Umbilical cord (tissue), 2 donors: ENCODE measurements at places on chromosomes 6 and 20. TPM values are rescaled to one million over a fixed set of nuclear protein-coding genes. Genes with fewer than 3 reads are reported as not detected.
A peak's percentile ranks its signal among the peaks of the same experiment; 100 is the strongest.

DNA sequence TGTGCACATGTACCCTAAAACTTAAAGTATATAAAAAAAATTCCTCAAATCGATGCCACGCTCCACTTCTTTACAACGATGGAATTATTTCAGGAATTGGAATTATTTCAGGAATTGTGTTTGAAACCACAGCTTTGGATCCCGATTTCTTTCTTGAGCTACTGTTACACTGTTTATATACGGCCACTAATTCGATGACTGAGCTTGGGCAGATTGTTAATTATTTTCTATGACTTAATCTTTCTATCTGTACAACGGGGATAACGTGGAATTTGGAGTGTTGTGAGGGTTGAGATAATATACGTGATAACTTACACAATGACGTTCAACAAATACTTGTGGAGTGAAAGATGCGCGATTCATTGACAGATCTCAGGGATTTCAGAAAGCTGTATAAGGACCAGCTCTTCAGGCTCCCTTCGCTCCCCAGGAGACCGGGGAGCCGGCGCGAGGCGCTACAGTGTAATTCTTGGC is 171.3 kb downstream of the SLC16A10 start:
- DNase-seq = no peak

DNA sequence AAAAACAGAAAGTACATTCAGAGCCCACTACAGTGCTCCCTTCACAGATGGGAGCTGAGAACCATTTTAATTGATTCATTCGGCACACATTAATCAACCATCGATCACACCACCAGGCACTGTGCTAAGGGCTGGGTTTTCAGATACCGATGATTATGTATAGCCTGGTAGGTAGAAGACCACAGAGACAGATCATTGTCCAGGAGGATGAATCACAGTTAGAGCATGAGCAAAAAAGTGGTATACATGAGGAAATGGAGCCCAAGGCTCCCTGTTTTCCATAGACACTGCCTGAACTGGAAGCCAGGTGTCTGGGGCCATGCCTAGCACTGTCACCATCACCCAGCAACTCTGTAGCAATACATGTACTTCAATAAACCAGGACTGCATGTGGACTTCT is 9.0 kb upstream of the PRDM1 start:
- DNase-seq = no peak

DNA sequence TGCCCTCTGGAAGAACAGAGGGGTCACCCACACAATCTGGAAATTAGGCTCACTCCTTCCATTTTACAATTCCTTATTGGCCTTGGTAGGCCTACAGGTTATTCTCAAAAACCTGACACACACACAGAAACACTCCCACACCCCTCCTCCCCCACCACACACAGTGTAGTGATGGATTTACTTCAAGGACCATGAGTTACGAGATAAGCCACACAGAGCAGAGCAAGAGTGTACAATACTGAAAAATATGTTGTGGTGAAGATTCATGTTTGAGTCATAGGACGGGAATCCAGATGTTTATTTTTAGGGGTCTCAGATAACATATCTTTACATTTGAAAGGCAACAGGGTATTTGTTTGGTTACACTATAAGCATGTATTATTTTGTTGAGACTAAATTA is 291.9 kb downstream of the PLCB1 start:
- no peak for DNase-seq

GRCh38 chr6:169051371-169051770 is 202.3 kb downstream of the THBS2 start:
- DNase-seq = no peak

DNA sequence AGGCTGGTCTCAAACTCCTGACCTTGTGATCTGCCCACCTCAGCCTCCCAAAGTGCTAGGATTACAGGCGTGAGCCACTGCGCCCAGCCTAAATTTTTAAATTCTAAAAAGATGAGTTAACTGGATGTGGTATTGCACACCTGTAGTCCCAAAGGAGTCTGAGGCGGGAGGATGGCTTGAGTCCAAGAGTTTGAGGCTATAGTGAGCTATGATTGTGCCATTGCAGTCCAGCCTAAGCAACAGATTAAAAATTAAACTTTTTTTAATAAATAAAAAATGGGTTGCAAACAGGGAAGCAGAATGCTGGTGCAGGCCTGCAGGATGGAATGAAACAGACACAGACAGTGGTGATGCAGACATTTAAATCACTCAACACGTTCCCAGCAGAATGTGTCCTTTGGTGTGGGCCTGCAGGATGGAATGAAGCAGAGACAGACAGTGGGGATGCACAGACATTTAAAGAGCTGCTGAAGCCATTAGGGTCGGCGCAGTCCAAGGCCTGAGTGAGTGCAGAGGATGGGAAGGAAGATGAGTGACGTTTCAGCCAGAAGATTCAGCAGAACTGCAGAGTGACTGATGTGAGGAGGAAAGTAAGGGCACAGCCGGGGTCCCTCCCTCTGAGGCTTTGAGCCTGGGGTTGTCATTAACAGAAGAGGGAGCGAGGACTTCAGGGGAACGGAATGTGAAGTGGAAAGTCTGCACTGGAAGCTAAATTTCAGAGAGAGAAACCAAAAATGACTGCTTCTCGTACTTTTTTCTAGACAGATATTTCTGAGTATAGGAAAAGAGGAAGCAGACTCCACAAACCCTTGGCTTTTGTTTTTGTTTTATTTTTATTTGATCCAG is 117.5 kb downstream of the RIN2 start:
- peak; percentile 78 for DNase-seq

DNA sequence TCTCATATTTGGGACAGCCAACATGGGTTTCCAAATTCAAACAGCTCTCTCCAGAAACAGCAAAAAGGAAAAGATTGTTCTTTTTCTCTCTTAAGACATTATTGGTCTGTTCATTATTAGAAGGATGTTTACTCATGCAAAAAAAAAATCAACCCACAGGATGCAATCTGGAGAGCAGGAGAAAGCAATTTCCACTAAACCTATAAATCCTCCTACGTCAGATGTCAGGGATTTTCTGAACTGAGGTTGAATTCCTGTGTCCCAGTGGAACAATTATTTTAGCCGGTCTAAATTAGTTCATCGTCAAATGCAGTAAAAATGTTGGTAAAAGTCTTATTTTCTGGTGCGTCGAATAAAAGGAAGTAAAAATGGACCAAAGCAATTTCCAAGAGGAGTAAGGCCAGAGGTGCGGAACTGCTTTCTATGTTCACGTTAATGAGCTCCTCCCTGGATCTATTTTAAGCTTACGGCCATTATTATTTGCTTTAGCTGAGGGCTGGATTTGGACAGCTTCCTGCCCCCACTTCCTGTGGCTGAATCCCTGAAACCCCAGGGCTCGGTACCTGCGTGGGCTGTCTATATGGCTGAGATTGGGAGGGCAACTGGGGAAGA is at the start of gene GABRR1:
Gene GABRR1, minus strand, starts transcription at position 60 of the 612 bp plus-strand sequence. Its CDS starts 36 bp downstream, at position 24.
- peak; percentile 2 for DNase-seq

GRCh38 chr6:135088818-135089809 is 34.5 kb upstream of the HBS1L start:
- no peak for DNase-seq

- DNase-seq = no peak
These were observed 142.6 kb downstream of the SOBP start for GRCh38 chr6:107632381-107633136.

DNA sequence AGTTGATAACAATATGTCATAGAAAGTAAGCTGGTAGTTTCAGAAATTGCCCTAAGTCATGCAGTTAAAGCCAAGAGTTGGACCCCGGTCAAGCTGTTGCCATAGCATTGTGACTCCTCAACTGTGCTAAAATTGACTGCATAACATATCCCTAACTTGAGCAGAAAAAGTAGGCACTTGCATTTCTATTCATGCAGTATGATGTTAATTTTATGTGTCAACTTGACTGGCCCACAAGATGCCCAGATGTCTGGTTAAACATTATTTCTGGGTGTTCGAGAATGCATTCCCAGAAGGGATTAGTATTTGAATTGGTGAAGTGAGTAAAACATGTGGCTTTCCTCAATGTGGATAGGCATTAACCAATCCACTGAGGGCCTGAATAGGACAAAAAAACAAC is 136.4 kb downstream of the GPR63 start:
- DNase-seq = no peak

GRCh38 chr6:16759646-16760515 is 1.4 kb downstream of the ATXN1 start:
- DNase-seq = peak; percentile 96

DNA sequence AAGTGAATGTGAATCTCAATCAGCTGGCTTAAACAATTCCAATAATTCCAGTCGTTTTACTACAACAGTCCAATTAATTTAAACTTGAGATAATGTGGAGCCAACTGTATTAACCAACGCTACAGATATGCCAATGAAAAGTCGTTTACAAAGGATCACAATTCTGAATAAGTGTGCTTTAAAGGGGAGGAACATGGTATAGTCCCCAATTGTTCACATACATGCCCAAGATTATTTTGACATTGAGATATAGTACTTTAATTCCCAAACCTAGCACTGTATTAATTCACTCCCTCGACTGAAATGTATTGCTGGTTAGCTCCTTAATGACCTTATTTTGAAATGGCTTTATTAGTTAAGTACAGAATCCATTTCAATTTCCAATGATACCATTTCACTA is 2.5 kb downstream of the AKIRIN2 start:
- DNase-seq = no peak

GRCh38 chr20:58099956-58100730 is 128.3 kb downstream of the ANKRD60 start:
- DNase-seq = no peak

DNA sequence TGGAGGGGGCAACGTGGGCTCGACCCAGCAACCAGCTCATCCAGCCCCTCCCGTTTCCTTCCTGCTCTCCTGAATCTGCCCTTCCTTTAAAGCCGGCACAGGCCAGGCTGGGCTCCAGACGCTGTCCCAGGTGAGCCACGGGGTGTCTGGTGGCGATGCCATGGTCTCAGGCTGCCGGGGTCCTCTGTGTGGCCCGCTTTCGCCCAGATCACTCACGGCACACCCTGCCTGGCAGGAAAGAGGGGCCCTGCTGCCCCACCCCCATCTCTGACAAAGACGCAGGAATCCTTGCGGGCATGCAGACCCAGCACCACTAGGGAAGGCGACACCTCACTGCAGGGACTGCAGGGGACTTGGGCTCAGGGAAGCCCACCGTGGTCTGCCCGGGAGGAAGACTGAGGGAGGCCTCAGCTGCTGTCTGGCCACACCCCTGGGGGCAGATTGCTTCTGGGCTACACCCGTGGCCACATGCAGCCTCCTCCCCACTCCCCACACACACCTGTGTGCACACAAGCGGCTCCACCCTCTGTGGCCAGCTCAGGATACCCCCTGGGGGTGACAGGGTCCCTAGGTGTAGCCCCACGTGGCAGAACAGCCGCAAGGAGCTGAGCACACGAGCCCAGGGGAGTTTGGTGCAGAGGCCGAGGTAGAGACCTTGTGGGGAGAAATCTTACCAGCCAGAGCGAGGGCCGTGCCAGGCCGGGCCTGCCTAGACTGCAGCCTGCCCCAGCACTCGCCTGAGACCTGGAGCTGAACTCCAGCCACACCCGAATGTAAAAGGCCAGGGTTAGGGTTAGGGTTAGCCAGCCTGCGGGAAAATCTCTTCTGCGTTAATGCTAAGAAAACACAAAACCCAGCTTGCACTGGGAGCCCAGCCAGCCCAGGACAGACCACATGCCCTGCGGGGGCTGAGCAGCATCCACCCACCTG is 104.6 kb downstream of the DLL1 start:
- no peak for DNase-seq

DNA sequence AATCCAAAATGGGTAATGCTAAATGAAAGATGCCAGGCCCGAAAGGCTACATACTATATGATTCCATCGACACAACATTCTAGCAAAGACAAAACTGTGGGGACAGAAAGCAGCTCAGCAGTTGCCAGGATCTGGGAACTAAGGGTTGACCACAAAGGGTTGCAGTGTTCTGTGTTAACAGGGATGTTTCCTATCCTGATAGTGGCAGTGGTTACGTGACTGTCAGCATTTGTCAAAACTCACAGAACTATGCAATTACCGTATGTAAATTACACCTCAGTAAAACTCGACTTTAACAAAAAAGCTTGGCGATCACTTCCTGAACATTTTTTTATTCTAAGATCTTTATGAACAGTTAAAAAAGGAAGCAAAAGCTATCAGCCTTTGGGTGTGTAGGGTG is 83.9 kb downstream of the BANF2 start:
- DNase-seq = no peak

GRCh38 chr20:47501116-47501481 is 588 bp upstream of the NCOA3 start:
- no peak for DNase-seq

GRCh38 chr6:25043892-25044291 is 108.1 kb upstream of the RIPOR2 start:
- no peak for DNase-seq

- no peak for DNase-seq
These were observed 523.1 kb downstream of the HTR1B start for GRCh38 chr6:76940191-76940590.

DNA sequence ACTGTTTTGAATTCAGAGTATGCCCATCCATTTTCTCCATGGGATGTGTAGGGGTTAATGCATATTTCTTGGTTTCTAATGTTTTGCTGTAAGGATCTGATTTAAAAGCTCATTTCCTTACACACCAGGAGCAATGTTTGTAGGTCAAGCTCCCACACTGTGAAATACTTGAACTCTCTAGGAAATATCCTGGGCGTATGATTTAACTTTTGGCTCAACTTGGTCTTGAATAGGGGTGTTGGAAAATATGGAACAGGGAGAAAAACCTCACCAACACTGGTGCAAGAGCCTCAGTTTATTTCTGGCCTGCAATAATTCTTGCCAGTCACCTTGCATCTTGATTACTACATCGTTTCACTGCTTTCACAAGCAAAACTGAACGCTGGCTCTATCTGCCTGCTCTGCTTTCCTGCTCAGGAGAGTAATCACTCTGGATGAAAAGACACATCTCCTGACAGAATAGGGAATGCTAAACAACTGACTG is 25.1 kb upstream of the RFPL4B start:
- DNase-seq = no peak

GRCh38 chr20:43739148-43739749 is 12.4 kb upstream of the GTSF1L start:
- DNase-seq = no peak

DNA sequence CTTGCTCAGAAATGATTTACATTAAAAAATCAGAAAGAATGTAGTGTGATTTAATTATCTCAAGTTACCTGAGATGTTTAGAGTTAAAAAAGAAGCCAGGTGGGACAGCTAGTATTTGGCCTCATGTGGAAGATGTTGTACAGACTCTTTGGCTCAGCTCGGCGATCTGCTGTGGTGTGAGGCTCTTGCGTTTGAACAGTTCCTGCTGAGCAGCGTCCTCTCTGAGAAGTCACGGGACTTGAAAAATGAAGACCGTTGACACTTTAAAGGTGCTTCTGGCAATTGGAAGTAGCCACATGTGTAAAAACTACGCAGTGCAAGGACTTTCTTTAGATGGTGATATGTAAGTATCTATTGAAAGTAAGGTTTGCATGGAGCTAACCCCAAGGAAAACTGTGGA is 169.0 kb downstream of the BACH2 start:
- no peak for DNase-seq

- no peak for DNase-seq
These were observed 27.1 kb downstream of the COL20A1 start for GRCh38 chr20:63320041-63320511.

GRCh38 chr6:147563472-147563871 is 55.0 kb downstream of the SAMD5 start:
- DNase-seq = no peak

CDSN gene
- total RNA-seq = 2.4 TPM

CCN6 gene
- 6.7 TPM for total RNA-seq

NOTCH4 gene
- 6.7 TPM for total RNA-seq

GMPR gene
- 35.2 TPM for total RNA-seq

CD93 gene
- 46.7 TPM for total RNA-seq

AKIRIN2 gene
- total RNA-seq = 6.5 TPM

ADGRF4 gene
- 7.5 TPM for total RNA-seq

NXT1 gene
- total RNA-seq = 34.4 TPM

NNAT gene
- 5.3 TPM for total RNA-seq

MUCL3 gene
- 2.4 TPM for total RNA-seq

RFX6 gene
- 0.72 TPM for total RNA-seq
